ENCODE measurements at places on chromosomes 12 and 14. TPM values are rescaled to one million over a fixed set of nuclear protein-coding genes. Genes with fewer than 3 reads are reported as not detected.

GRCh38 chr14:47277703-47278102, 397.7 kb downstream of the MDGA2 start:
- DNase-seq: no peak

- no peak for DNase-seq
Measured at GRCh38 chr12:25985316-25986175, 27.1 kb downstream of the RASSF8 start.

DNA sequence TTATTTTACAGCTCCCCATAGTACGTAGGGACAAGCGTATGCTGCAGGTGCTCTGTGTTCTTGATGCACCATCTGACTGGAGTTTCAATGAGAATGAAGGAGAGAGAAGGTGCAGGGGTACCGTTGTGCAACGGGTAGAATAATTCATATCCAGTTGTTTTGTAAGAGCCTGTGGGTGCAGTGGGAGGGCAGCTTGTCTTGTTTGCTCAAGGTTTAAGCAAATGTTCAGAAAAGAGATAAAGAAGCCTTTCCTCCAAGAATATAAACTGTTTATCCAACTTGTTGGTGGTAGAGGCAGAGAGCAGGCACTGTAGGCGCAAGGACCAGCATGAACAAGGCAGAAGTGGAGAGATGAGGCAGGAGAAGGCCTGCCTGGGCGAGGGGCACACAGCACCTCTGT, 64.2 kb downstream of the ADCK1 start:
- DNase-seq: no peak

DNA sequence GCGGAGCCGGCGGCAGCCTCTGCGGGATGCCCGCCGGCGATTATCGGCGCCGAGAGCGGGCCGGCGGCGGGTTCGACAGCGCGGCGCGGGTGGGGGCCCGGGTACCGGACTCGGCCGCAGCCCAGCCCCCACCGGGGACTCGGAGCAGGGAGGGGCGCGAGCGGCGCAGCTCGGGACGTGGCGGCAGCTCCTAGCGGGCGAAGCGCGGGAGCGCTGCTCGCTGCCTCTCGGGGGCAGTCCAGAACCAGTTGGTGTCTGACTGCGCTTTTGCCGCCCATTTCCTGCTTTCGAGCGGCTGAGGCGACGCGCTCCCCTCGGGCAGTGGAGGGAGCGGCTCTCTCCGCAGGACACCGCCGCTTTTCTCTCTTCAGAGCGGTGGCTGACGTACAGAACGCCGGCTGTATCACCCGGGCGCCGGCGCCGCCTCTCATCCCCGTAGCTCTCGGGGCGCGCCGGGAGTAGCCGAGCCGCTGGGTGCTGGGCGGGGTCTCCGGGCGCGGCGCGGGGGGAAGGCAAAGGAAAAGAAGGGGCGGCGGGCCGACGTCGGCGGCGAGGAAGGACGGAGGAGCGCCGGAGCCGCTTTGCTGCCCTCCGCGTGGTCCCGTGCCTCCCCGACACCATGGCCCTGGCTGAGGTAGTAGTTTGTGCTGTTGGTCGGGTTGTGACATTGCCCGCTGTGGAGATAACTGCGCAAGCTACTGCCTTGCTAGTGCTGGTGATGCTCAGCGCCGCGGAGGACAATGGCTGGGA, 136.6 kb downstream of the MON2 start:
- DNase-seq: peak; percentile 90

DNA sequence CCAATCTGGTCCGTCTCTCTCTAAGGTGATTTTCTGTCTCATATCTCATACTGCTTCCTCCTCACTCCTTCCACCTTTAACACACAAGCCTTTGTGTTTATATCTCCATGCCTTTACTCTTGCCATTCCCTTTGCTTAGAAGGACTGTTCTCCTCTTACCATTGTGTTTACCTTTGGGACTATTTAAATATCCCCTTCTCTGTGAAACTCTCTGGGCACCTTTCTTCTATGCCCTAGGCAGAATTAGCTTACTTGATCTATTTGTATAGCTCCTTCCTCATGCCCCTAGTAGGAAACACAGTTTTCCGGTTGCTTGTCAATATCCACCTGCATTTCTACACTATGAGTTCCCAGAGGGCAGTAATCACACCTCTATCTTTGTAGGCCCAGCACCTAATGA, 3.9 kb upstream of the AMHR2 start:
- DNase-seq: no peak

Gene TAS2R7
- total RNA-seq: not detected

All from left cardiac atrium (tissue), 4 donors.